ENCODE measurements at places on chromosomes 11 and 22. TPM values are rescaled to one million over a fixed set of nuclear protein-coding genes. Genes with fewer than 3 reads are reported as not detected.

DNA sequence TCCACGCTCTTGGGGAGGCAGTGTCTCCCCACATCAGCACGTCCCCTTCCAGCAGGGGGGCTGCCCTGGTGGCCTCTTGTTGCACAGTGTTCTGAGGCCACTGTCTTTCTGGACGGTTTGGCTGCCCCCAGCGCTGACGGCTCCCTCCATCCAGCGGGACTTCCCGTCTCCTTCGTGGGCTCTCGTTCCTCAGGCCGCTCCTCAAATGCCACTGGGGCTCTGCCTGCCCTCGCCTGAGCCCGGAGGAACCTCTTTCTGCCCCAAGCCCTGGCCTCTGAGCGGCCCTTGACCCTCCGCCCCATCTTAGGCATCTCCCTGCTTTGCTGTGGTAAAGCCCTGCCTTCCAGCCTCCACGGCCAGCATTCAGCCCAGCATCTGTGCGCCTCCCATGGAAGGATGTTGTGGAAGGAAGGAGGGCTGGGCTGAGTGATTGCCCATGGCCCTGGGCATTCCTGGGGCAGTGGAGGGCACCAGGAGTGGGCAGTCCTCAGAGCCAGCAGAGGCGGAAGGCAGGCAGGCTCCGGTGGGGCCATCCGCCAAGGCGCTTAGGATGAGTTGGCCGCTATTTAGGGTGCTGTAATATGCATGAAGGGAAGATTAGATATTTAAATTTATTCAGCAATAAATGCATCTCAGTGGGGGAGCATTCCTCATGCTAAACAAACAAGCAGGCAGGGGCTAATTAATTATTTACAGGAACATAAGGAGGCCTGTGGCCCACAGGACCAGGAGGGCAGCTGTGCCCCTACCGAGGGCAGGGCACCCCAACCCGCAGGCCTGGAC lies 17.8 kb downstream of the OTUB1 start:
- no peak for DNase-seq

DNA sequence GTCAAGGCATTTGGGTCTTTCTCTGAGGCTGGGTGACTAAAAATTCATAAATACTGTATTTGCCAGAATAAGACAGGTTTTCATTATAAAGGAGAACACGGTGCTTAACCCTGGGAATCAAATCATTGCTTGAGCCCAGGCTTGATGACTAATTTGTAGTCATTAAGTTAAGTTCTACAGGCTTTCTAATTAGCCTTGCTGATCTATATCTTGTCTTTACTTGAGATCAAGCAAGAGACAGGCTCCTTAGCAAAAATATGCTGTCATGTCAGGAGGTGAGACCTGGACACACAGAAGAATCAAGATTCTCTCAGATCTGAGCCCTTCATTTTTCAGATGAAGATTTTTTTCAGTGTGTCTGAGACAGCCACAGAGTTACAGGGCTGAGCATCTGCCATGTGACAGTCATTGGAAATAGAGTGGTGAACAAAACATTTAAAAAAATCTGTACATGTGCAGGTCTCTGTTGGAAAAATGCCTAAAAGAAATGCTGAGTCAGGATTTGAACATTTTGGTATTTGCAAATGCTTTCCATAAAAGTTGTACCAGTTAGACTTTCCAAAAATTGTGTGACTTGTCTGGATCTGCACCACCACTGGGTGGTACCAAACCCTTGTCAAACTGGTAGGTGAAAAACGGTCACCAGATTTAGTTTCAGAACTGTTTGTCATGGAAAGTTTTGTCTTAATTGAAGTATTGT lies 14.6 kb downstream of the ACAT1 start:
- peak; percentile 31 for DNase-seq

DNA sequence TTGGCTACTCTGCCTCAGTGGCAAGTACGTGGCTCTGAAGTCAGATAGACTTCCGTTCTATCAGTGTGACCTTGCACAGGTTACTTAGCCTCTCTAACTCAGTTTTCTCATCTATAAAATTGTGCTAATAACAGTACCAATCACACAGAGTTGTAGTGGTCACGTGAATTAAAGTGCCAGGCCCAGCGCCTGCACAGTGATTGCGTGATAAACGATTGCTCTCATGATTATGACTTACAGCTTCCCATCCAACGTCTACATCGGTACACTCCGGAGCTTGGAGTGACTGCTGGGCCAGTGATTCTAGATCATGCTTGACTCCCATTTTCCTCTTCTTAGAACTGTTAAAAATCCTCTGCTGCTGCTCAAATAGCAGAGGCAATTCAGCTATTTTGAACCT lies 221.8 kb downstream of the CEP164 start:
- DNase-seq: no peak

GRCh38 chr11:131186629-131187101 lies 183.8 kb upstream of the NTM start:
- DNase-seq: no peak

GRCh38 chr22:37636186-37636948 lies 3.1 kb upstream of the SH3BP1 start:
- peak; percentile 95 for DNase-seq

DNA sequence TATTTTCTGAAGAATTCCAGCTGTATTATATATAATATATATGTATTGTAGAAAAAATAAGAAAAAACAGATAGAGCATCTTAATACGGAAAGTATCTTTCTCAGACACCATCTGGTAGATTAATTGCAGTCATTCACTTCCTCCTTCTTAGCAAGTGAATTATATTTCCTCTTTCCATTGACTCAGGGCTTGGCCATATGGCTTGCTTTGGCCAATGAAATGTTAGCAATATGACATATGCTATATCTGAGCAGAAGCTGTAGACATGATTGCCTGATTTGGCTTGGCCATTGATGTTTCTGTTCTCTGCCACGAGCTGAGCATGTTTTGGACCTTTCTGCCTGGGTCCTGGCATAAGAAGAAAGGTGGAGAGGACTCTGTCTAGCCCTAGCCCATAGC lies 34.4 kb upstream of the ZBED5 start:
- no peak for DNase-seq

- no peak for DNase-seq
Observed at GRCh38 chr11:100753172-100753543, 66.1 kb downstream of the ARHGAP42 start.

DNA sequence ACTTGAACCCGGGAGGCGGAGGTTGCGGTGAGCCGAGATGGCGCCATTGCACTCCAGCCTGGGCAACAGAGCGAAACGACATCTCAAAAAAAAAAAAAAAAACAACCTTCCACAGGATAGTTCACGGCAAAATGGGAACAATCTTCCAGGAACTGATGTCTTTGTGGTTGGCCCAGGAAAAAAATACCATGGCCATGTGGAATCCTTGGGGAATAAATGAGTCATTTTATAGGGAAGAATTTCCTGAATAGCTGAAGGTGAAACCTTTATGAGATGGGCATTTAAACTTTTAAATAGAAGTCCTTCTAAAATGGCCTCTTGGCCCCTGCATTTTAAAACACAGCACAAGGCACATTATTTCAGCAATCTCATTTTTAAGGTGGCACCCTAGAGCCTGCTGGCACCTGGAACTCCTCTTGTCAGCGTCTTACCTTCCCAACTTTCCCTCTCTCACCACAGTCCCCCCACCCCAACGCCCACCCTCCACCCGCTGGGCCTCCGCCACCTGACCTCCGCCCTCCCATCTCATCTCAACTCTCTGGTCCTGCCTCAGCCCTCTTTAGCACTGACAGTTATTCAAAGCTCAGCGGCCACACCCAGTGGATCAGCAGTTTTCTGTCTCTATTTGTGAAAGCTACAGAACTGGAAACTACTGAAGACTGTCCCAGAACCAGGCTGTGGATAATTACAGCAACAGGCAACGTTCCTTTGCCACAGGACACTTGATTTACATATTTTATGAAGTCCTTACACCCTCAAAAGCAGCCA lies 43.1 kb downstream of the SCGB1A1 start:
- peak; percentile 82 for DNase-seq

DNA sequence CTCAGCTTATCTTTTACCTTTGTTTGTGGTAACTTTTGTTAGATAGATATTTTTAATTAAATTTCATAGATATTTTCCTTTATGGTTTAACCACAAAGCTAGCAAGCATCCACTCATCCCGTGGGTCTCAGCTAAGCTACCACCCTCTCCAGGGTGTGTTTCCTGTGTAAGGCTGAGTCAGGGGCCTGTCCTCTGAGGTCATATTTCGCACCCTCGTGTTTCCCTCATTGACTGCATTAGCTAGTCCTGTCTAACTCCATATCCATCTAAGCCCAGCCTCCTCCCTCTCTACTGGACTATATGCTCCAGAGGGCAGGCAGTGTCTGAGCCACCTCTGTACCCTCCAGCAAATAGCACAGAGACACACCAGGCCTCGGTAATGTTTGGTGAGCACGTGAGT lies 16.7 kb downstream of the XRRA1 start:
- DNase-seq: peak; percentile 61

MMP27 gene
- total RNA-seq: not detected

NEAT1 gene
- 413 TPM for total RNA-seq

LRRC56 gene
- 0.64 TPM for total RNA-seq

CDC42BPG gene
- total RNA-seq: under 0.01 TPM

TP53I11 gene
- 25.8 TPM for total RNA-seq

CDKN1C gene
- 3.9 TPM for total RNA-seq

BLID gene
- 6.0 TPM for total RNA-seq

MUC15 gene
- not detected for total RNA-seq
